ENCODE measurements at places on chromosomes 1 and 21. TPM values are rescaled to one million over a fixed set of nuclear protein-coding genes. Genes with fewer than 3 reads are reported as not detected.

The ZBTB37 gene
- 1.4 TPM for total RNA-seq

The C1orf50 gene
- total RNA-seq: 3.2 TPM

The DIO1 gene
- not detected for total RNA-seq

The DENND2D gene
- total RNA-seq: 1.1 TPM

The BRINP3 gene
- total RNA-seq: not detected

The CASQ1 gene
- not detected for total RNA-seq

The ACTN2 gene
- not detected for total RNA-seq

The SGIP1 gene
- total RNA-seq: not detected

The OR10Z1 gene
- total RNA-seq: not detected

The DNASE2B gene
- total RNA-seq: not detected

The NOL9 gene
- total RNA-seq: 4.6 TPM

The GUCA2B gene
- 0.19 TPM for total RNA-seq

The SLC22A15 gene
- 0.49 TPM for total RNA-seq

The DAB1 gene
- total RNA-seq: not detected

The U2AF1 gene
- total RNA-seq: 53.9 TPM

The SLC45A1 gene
- total RNA-seq: 2.5 TPM

The PAPPA2 gene
- not detected for total RNA-seq

The NES gene
- 1.2 TPM for total RNA-seq

The CRNN gene
- total RNA-seq: not detected

The FABP3 gene
- not detected for total RNA-seq

Data from A549 treated with CpdA at 1 μM for 4 hours (cell line).